Activated CD4-positive, CD25-positive, alpha-beta regulatory T cell (primary cell): ENCODE measurements at places on chromosomes 4 and X.

- no peak for DNase-seq
Observed at GRCh38 chrX:85052636-85053343, 49.1 kb downstream of the APOOL start.

GRCh38 chr4:84579403-84579776 lies 3.5 kb upstream of the CDS1 start:
- no peak for DNase-seq

DNA sequence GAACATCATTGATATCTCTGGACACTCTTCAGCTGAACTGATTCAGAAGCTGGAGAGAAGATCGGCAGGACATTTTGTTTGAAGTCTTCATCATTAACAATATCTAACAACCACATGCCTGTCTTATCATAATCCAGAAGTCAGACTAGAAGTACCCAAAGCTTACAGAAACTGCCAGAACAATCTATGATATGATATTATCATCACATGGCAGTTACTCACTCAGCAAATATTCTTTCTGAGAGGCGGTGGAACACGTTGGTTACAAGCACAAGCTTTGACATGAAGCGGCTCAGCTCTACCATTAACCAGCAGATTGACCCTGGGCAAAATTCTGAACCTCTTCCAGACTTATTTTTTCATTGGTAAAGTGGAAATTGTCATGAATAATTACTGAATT lies 69.4 kb upstream of the KIT start:
- DNase-seq = no peak

DNA sequence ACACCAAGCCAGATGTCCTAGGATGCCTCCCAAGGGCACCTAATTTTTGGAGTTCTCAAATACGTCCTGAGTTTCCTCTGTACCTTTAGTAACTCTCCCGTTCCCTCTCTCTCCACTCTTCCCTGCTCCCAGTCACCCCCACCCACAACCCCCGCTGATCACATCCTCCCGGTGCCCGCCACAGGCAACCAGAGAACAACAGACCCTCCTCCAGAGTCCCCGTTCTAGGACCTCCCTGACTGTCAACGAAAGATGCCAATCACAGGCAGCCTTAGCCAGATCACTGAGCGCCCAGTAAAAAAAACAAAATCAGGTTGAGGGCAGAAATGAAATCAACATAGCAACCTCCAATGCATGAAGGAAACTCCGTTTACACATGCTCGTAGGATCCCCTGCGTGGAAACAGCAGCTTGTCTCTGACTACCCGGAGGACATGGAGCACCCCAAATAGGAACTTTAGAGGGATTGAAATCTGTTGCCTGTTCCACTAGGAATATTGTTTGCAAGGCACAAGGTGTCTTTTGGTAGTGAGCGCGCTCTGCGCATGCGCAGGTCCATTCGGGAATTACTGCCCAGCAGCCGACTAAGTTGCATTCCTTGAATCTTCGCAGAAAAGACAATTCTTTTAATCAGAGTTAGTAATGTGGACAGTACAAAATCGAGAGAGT lies at the start of gene GABRB1:
GABRB1 (plus strand) TSS at position 557 of the 668 bp plus-strand sequence.
- no peak for DNase-seq

GRCh38 chr4:140641105-140641555 lies 72.4 kb upstream of the UCP1 start:
- no peak for DNase-seq

- no peak for DNase-seq
Observed at GRCh38 chr4:143586080-143586479, 72.6 kb downstream of the SMARCA5 start.

- DNase-seq = no peak
Observed at GRCh38 chr4:42871671-42872290, 20.7 kb upstream of the GRXCR1 start.

GRCh38 chr4:168594121-168594520 lies 97.3 kb downstream of the PALLD start:
- no peak for DNase-seq

- no peak for DNase-seq
Observed at GRCh38 chrX:36609616-36610585, 398.3 kb upstream of the FAM47C start.

DNA sequence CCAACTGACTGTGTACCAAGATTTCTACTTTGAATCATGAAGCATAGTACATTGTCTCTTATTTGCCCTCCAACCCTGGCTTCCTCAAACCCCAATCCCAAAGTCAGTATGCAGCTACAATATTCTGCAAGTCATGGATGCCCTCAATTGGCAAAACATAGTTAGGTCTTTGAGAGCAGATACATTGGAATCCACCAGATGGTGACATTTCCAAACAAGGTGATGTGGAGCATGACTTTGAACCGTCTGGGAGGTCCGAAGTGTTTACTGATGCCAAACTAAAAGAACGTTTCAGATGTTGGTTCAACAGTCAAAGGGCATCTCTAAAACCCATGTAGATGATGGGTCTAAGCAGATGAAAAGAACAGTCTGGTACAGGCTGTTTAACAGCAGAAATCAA lies 43.7 kb upstream of the FRMD7 start:
- DNase-seq = no peak

- no peak for DNase-seq
Observed at GRCh38 chr4:44623676-44624075, 27.7 kb downstream of the YIPF7 start.

- DNase-seq = no peak
Observed at GRCh38 chr4:9916937-9917336, 104.4 kb downstream of the SLC2A9 start.

GRCh38 chr4:110849461-110849860 lies 226.6 kb upstream of the PITX2 start:
- DNase-seq = no peak

DNA sequence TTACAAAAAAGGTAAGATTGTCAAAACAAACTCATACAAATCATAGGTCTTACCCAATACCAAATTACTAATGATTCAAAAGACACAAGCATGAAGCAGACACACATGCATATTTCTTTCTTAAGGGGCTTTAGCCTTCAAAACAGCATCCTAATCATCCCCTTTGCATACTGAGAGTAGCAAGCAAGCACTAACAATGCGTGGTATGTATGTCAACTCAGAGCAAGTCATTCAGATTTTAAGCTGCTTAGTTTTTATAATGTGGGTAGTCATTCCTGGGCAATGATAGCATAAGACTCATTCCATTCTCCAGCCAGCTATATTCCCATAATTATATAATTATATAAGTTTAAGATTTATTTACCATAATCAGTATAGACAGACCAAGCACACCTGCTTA lies 219.6 kb downstream of the DKK2 start:
- DNase-seq = no peak

- no peak for DNase-seq
Observed at GRCh38 chrX:1894740-1895139, 279.9 kb downstream of the ASMT start.

DNA sequence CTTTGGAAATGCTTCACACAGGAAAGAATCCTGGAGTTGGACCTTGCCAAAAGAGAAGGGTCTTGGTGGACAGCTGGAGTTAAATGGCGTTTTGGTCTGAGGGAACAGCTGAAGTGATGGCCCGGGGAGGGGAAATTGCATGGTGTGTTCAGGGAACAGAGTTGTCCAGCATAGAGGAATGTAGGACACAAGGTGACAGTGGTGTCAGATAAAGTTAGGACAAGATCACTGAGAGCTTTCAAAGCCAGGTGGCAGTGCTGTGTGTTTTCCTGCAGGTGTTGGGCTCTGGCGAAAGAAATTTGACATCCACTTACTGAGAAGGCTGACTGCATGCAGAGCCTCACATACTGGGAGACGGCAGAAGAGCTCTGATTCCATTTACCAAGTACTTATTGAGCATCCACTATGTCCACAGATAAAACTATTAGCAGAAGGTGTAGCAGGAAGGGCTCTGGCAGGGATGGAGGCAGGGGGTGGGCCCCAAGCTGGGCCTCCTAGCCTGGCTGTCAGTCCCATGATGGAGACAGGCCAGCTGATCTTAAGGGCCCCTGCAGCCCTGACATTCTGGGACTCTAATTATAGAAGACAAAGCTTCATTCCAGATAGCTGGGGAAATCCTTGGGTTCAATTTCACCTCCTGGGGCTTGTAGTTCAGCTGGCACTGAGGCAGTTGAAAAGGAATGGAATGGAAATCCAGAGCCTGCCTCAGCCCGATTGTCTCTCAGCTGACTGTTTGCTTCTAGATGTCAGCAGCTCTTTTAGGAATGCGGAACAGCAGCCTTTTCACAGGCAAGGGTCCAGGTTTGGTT lies 150.2 kb upstream of the MAMLD1 start:
- no peak for DNase-seq

DNA sequence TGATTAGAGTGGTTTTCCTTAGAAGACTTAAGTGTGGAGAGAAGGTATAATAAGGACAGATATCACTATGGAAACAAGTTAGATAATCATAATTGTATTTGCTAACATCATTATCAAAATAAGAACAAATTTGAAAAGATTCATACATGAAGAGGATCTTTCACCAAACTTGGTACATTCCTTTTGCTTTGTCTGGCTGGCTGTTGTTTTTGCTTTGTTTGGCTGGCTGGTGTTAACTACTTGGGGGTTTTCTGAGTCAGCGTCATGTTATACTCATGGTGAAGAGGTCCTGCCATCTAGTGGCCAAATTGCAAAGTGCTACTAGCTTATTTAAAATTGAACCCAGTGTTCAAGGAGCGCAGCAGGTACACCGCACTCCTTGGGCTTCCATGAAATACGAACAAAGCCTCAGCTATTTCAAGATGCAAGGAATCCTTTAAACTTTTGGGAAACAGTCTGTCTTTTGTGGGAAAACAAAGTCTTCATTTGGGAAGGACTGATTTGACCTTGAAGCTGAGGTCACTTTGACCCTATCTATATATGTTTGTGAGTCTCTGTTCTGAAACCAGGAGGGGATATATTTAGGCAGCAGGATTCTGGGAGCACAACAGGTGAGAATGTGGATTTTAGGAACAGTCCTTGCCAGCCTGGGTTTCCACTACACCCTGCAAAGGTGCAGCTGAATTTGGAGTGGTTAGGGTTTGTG lies 129.7 kb downstream of the PLS3 start:
- DNase-seq = peak; percentile 1

DNA sequence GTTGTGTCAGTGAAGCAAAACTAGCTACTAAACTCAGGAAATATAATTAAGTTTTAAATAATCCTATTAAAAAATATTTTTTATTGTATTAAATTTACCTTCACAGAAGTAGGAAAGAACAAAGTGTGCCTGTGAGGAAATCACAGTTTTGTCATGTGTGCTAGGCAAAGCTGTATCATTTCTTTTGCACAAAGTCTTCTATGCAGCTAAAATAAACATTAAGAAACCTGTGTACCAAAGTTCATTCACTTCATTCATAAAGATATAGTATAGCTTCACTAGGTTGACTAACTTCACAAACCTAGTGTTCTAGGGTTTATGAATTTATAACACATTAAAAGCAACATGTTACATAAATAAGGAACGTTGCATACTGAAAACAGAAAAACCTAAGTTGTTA lies 131.0 kb downstream of the PDS5A start:
- DNase-seq = no peak

DNA sequence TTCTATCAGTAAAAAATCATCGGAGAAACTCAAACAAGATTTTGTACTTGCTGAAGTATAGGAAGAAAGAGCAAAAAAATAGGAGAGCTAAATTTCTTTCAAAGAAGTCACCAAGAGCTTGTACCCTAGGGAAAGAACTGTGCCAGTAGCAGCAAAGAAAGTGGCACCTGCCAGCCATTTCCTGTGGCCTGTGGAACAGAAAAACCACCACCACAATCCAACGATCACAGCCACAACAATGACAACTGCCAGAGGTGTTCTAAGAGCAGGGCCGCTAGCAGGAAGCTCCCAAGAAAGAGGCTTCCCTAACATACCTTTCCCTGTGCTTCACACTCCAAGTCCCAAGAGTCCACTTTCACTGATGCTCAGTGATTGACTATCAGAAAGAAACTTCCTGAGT lies 266.1 kb upstream of the GPC4 start:
- no peak for DNase-seq

GRCh38 chr4:36348403-36348938 lies 67.1 kb downstream of the DTHD1 start:
- DNase-seq = no peak

DNA sequence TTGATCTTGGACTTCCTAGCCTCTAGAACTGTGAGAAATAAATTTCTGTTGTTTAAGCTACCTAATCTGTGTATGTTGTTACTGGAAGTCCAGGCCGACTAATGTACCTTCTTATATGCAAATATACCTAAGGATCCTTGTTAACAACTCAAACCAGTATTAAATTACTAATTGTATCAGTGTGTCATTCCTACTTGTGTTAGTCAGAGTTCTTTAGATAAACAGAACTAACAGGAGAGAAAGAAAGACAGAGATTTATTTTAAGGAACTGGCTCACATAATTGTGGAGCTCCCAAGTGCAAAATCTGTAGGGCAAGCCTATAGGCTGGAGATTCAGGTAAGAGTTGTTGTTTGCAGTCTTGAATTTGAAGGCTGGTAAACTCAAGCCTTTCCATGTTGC lies 120.0 kb downstream of the ADGRL3 start:
- DNase-seq = no peak

- DNase-seq = no peak
Observed at GRCh38 chrX:112638691-112639090, 41.0 kb downstream of the LHFPL1 start.

GRCh38 chrX:140132937-140133336 lies 167.6 kb upstream of the CXorf66 start:
- no peak for DNase-seq

DNA sequence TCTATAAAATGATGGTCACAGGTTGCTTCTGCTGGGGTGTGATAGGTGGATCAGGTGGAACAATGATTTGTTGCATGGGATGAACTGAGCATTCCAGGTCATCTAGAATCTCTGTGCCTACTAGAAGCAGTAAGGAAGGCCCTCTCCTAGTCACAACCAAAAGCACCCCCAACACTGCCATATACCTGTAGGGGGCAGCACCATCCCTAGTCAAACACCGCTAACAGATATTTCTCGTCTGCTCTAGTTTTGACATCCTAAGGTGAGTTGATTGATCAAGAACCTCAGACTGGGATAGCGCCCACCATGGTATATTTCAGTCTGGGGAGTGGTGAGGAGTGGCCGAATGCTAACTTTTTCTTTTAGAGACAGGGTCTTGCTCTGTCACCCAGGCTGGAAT lies 160.2 kb downstream of the NHS start:
- DNase-seq = no peak

GRCh38 chr4:120293341-120293740 lies 226.7 kb upstream of the MAD2L1 start:
- DNase-seq = no peak

GRCh38 chr4:128379860-128380259 lies 92.2 kb upstream of the PGRMC2 start:
- no peak for DNase-seq

- no peak for DNase-seq
Observed at GRCh38 chr4:3111461-3111860, 37.0 kb downstream of the HTT start.

DNA sequence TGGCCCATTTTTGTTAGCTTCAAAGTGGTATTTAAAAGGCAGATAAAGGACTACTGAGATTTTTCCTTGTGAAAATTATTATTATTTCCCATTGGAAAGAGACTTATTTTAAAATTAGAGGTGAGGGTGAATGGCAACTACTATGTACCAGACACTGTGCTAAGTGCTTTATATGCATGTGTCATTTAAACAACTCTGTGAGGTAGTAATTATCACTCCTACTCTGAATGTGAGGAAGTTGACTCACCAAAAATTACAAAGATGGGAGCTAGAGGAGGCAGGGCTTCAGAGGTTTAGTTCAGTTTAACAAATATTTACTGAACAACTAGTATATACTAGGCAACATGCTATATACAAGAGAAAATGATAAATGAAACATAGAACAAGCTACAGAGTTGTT lies 78.2 kb downstream of the MSL3 start:
- no peak for DNase-seq
